Hematopoietic multipotent progenitor cell treated with erythropoietin and hydrocortisone succinate and interleukin-3 and kit ligand, for 6 days (in vitro differentiated cells): ENCODE measurements at places on chromosomes 1 and 21.

GRCh38 chr1:232533328-232533727 is 96.6 kb downstream of the SIPA1L2 start:
- DNase-seq: no peak

- no peak for DNase-seq
Observed at GRCh38 chr1:35126546-35126945, 47.4 kb downstream of the ZMYM1 start.

- DNase-seq: peak; percentile 53
Observed at GRCh38 chr1:1883092-1883873, 7.6 kb downstream of the GNB1 start.

- peak; percentile 63 for DNase-seq
Observed at GRCh38 chr1:147892216-147892615, 10.4 kb upstream of the GJA8 start.

DNA sequence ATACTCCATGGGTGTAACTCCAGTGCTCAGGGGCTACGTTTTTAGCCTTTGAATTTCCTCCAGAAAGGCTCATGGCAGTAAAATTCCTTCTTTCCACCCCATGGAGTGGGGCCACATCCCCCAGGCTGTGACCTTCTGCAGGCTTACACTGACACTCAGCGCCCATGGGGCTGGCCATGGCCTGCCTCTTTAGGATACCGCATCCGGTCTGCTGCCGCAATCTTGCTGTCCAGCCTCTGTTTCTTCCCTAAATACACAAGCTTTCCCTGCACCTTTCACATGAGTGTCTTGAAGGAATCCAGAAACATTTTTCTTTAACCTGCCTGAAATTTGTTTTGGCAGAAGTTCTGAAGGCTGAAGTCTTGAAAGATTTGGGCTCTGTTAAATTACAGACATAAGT is 170.5 kb downstream of the NTMT2 start:
- DNase-seq: no peak

- peak; percentile 41 for DNase-seq
Observed at GRCh38 chr1:180194546-180195207, 35.4 kb upstream of the LHX4 start.

GRCh38 chr1:221699577-221699976 is 42.3 kb downstream of the DUSP10 start:
- no peak for DNase-seq

GRCh38 chr21:26751305-26751704 is 93.9 kb downstream of the ADAMTS1 start:
- peak; percentile 16 for DNase-seq

DNA sequence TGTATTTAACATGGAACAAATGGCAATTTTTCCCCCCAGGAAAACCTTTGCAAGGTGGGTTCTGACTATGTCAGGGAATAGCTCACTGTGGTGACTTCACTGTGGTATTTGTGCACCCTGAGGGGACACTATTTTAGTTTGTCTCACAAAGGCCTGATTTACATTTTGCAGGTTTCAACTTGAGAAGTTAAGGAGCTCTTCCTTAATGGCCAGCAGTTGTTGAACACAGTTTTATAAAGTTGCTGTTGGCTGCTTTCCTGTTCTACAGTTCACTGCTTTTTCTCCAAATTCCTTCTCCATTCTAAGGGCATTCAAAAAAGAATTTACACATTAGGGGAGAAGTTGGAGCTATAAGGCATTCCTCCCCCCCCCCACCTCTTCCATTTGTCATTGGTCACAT is 4.6 kb downstream of the LAMC1 start:
- DNase-seq: no peak

- peak; percentile 15 for DNase-seq
Observed at GRCh38 chr1:77220687-77221463, 1.6 kb upstream of the PIGK start.

DNA sequence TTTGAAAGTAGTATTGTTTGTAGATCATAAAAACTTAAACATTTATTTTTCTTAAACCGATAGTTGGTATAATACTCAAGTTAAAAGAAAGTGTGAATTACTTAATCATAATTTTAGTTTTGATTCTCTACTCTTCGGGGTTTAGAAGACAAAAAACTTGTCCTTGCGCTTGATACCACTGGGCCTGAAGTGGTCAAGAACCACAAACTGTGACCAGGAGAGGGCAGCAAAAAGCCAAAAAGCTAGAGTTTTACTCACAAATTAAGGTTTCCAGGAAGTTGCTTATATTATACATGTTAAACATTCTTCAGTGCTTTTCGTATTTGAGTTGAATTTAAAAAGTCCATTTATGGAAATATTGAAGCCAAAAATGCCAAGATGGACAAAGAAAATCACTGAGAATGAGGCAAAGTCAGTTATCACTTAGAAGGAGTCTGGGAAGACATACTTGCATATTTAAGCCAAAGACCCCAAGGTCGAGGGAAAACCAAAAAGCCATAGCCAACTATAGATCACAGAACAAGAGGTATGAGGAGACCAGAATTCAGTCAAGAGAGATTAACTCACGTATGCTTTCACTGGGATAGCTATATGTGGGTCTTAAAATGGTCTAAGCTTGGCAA is 34.2 kb downstream of the EFCAB7 start:
- peak; percentile 74 for DNase-seq

- DNase-seq: no peak
Observed at GRCh38 chr1:54777011-54777410, 12.7 kb upstream of the PARS2 start.

DNA sequence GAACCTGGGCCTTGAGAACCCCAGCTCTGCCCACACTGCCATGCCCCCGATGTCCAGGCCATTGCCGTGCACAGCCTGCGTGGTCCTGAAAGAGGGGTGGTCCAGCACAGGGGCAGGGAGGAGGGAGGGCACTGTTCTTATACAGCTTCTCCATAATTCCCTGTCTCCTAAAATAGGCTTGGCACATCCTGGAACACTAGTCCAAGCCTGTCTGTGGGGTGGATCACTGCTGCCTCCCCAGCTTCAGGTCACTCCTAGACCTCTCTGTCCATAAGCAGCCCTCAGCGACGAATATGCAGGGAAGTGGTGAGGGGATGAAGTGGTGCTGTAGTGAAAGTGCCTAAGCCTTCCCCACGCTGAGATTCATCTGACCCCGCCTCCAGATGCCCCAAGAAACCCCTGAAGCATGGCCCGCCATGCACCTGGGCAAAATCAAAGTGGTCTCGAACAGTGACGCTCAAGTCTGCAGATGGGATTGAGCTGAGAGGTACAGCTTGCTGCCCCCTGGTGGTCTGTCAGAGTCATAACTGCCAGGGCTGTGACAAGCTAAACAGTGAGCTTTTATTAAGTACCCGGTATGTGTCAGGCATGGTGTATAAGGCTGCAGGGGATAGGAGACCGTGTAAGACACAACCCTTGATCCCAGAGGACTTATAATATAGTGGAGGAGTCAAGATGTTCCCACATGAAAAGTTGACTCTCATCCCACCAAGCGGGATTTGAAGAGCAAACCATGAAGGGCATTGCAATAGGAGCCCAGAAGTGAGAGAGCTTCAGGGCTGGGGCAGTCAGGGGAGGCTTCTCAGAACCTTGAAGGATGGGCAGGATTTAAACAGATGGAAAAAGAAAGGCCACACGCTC is 66.6 kb downstream of the FAM163A start:
- DNase-seq: peak; percentile 87

DNA sequence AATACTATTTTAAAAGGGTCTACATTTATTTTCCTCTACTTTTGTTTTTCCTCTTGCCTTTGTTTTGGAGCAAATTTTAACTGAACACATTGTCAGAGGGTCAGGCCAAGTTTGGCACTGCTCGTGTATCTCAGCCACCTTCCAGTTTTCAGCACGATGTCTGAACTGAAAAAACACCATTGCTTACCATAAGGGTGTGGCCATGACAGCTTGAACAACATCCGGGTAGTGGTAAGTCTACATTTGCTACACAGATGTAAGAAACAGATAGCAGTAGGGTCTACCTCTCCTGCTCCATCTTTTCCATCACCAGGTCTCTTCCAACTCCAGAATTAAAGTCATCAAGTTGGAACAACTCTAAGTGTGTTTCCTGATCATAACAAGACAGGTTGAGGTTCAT is 4.2 kb downstream of the HIVEP3 start:
- no peak for DNase-seq

DNA sequence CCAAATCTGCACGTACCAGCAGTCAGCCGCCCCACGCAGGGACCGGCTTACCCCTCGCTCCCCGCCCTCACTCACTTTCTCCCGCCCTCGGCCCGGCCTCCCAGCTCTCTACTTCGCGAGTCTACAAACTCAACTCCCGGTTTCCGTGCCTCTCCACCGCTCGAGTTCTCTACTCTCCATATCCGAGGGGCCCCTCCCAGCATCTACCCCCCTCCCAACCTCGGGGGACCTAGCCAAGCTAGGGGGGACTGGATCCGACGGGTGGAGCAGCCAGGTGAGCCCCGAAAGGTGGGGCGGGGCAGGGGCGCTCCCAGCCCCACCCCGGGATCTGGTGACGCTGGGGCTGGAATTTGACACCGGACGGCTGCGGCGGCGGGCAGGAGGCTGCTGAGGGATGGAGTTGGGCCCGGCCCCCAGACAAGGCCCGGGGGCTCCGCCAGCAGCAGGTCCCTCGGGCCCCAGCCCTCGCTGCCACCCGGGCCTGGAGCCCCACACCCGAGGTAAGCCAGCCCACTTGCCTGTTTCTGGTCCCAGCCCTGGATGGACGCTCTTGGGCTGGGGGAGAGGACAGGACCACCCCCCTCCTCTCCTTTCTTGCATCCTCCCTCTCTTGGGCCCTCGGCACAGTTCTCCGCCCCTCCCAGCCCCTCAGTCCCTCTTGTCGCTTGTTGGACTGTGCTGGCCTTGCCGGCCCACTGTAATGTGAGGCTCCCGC is at the start of gene ARTN:
TSS of gene ARTN (plus strand) at position 416 of the 715 bp plus-strand sequence. CDS start 1,856 bp downstream, outside the sequence.
- DNase-seq: peak; percentile 37

GRCh38 chr21:42160765-42161164 is 58.2 kb upstream of the ABCG1 start:
- DNase-seq: no peak

GRCh38 chr21:37455504-37455911 is 88.9 kb downstream of the DYRK1A start:
- peak; percentile 92 for DNase-seq

DNA sequence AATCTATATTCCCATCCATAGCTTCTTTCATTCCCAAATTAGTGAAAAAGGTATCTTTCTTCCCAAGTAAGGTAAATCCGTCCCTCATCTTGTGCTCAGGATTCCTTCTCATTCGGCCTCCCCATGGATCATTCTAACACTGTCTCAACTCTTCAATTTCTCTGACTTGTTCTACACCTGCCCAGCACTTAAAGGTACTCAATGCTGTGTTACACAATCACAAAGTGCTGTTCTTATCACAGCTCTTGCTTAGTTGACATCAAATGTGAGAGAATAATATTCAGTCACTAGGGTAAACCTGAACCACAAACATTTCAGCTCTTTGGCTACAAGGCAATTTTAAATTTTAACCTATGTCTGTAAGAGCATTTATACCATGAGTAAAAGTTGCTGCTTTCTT is 94.8 kb downstream of the DIRAS3 start:
- no peak for DNase-seq

DNA sequence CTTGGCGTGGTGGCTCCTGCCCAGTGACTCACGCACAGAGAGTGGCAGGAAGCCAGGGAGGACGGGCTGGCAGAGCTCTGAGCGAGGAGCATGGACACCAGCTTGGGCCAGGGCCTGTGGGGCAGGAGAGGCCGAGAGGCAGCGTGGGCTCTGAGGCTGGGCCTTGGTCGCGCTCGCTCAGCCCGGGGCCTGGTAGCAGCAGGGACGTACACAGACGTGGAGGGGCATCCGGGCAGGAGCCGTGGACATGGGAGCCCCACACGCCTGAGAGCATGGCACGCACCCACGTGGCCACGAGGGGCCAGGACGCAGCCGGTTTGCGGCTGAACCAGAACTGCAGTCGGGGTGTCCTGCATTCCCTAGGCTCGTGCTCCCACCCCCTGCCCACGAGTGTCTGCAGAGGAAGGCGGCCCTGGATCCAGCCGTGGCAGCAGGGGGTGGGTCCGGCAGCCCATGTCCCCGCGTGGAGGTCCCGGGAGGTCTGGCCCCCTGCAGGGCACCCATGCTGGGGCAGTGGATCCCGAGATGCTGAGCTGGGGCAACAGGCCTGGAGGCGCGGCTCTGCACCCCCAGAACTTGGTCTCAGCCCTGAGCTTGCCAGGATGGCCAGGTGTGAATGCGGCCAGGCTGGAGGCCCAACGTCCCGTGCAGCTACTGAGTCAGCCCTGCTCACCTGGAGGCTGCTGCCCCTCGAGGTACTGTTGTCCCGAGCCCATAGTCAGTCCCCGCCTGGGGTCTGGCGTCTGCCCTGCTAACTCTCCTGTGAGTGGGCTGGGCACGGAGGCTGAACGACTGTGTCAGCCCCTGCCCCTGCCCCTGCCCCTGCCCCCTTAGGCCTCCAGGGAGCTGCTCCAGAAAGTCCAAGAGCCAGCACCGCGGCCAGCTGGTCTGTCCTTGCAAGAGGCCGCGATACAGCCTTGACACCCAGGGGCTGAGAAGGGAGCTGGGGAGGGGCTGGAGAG is 61.6 kb downstream of the SLX9 start:
- no peak for DNase-seq

DNA sequence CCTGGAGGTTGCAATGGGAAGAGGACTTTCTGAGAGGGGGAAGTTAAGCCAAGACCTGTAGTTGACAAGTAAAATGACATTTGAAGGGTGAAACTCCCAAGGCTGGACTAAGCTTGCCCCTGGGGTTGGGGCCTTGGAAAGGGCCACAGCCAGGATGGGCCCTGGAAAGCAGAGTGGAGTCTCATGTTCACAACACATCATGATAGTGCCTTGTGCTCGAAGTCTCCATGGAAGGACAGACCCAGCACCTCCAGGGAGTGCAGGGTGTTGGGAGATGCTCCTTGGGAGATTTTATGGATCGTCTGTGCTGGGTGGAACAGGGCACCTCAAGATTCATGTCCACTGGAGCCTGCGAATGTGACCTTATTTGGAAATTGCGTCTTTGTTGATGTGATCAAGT is 55.6 kb upstream of the ACTRT2 start:
- no peak for DNase-seq

- no peak for DNase-seq
Observed at GRCh38 chr1:184199036-184199435, 147.5 kb downstream of the TSEN15 start.

- no peak for DNase-seq
Observed at GRCh38 chr1:198879711-198880306, 241.0 kb downstream of the PTPRC start.

DNA sequence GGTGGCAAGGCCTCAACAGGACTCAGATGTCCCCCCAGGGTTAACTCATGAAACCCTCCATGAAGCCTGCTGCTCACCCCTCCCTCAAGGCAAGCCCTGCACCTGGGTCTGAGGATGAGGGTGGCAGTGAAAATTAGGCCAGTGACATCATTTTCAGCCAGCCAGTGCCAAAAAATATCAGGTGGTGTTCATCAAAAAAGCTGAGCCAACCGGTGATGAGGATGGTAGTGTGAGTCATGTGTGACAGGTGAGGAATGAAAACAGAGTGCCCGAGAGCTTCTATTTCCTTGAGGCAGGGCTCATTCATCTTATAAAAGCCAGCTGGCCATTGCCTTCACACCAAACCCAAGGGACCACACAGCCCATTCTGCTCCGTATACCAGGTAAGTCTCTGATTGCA is at the start of gene SPRR1A:
TSS of gene SPRR1A (plus strand) at position 339 of the 400 bp plus-strand sequence. CDS start 1,150 bp downstream, outside the sequence.
- no peak for DNase-seq

- DNase-seq: no peak
Observed at GRCh38 chr21:34606051-34606450, 8.9 kb downstream of the RCAN1 start.
